ENCODE measurements at places on chromosomes 5 and 9. TPM values are rescaled to one million over a fixed set of nuclear protein-coding genes. Genes with fewer than 3 reads are reported as not detected.

Gene DOK3
- total RNA-seq, result 15.2 TPM

Gene SLC23A1
- not detected for total RNA-seq

Gene AJM1
- total RNA-seq, result 0.72 TPM

Gene SHROOM1
- total RNA-seq, result 8.1 TPM

Gene TRPM6
- total RNA-seq, result 1.3 TPM

Gene FOXD4L4
- not detected for total RNA-seq

DNA sequence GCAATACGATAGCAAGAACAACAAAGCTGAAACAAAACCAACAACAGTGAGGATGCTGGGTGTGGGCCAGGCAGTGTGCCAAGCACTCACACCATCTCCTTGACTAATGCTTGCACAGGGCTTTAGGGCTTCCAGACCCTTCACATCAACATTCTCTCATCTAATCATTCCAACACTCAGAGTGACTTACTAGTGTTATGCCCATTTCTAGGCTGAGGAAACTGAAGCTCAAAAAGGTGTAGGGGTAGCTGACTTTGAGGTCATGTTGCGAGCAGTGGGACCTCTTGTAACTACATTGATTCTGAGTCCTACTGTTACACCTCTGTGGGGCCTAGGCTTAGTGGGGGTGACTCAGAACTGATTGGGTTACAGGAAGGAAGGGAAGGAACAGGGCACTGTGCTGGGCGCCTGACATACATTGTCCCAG, 9.7 kb downstream of the ANGPTL2 start:
- no peak for DNase-seq

DNA sequence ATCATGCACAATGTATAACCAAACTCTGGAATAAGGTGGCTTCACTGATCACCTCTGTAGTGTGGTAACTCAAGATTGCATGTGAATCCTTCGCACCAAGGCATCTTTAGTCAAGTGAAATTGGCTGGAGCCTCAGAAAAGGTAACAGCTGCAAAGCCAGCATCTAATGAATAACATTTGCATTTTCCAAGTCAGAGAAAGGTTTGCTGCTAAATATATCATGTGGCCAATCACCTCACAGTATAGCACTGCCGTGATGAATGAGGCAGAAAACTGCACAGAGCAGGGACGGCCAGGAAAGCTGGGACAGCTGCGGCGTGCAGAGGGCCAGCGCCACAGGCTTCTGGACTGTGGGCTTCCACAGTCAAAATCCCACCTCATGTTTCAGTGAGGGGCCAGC, 18.5 kb downstream of the MRPS27 start:
- DNase-seq, result no peak

DNA sequence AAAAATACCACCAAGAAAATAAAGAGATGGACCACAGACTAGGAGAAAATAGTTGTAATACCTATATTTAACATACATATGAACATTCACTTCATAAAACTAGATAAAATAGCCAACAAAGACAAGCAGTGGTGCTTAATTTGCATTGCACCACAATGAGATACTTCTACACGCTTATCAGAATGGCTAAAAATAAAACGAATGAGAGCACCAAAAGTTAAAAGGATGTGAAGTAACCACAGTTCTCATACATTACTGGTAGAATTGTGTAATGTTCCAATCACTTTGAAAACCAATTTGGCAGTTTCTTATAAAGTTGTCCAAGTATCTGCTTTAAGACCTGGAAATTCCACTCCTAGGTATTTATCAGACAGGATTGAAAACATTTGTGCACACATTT, 198.9 kb upstream of the SGCD start:
- no peak for DNase-seq

DNA sequence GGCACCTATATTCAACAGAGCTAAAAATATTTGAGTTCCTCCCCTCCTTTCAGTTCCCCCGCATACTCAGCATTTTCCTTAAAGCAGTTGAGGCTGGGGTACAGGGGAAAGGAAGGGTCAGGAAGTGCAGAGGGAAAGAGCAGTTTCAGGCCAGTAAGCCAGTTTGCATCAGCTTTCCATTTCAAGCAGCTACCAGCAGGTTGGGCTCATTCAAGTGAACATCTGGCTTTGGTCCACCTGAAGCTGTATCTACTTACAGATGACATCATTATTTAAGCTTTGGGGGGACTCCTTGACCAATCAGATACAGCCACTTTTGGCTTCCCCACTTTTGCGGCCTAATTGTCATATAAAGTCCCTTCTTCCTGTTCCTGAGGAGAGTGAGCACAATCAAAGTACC, 8.2 kb upstream of the ACO1 start:
- no peak for DNase-seq

GRCh38 chr5:148932355-148932935, 106.0 kb downstream of the ADRB2 start:
- no peak for DNase-seq

- no peak for DNase-seq
Measured at GRCh38 chr9:19130436-19130835, 3.1 kb upstream of the PLIN2 start.

- DNase-seq, result no peak
Measured at GRCh38 chr5:35924122-35924949, 14.1 kb downstream of the CAPSL start.

DNA sequence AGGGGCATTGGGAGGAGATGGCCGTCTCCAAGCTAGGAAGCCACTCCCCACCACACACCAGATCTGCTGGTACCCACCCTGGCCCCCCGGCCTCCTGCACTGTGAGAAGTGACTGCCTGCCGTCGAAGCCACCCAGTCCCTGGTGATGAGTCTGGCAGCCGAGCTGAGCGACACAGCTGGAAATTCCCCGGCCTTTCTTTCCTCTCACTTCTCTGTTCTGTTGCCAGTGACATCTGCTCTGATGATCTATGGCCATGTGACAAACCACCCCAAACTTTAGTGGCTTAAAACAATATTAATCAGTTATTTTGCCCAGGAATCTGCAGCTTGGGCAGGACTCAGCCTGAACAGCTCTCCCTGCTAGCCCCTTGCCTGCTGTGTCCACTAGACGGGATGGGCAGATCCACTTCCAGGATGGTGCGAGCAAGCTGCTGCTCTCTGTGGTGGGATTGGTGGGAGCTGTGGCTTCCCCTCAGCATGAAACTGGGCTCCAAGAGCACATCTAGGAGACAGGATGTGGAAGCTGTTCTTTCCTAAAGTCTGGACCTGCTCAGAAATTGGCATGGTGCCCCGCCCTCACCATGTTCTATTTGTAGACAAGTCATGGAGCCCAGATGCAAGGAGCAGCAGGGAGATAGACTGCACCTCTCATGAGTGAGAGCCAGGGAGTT, 211.2 kb downstream of the GADD45G start:
- no peak for DNase-seq

DNA sequence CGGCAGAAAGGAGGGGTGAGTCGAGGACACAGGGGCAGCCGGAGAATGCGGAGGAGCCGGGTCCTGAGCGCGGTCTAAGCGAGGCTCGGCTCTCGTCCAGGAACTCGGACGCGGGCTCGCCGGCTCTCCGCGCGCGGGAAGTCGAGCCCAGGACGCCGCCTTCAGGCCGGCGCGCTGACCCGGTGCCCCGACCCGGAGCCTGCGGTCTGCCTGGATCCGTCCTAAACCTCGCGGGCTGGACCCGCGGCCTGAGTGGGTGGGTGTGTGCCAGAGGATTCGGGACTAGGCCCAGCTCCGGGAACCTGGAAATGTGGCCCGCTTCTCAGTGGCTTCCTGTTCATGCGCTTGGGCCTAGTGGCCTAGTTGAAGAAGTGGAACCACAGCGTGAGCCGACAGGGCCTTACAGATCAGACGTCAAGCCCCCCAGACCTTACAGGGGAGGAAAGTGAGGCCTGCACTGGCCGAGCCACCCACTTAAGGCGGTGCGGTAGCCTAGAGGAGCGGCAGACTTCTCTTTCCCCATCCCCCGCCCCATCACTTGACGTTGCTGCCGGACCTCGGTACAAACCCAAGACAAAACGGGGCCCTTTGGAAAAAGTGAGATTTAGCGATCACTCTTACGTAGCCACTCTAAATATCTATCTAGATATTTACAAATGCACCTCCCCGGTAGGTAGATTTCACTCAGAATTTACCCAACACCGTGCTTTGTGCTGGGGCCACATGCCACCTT, 1.2 kb downstream of the CDKN2B-AS1 start:
- no peak for DNase-seq

GRCh38 chr5:178668579-178668978, 41.7 kb upstream of the CLK4 start:
- DNase-seq, result no peak

DNA sequence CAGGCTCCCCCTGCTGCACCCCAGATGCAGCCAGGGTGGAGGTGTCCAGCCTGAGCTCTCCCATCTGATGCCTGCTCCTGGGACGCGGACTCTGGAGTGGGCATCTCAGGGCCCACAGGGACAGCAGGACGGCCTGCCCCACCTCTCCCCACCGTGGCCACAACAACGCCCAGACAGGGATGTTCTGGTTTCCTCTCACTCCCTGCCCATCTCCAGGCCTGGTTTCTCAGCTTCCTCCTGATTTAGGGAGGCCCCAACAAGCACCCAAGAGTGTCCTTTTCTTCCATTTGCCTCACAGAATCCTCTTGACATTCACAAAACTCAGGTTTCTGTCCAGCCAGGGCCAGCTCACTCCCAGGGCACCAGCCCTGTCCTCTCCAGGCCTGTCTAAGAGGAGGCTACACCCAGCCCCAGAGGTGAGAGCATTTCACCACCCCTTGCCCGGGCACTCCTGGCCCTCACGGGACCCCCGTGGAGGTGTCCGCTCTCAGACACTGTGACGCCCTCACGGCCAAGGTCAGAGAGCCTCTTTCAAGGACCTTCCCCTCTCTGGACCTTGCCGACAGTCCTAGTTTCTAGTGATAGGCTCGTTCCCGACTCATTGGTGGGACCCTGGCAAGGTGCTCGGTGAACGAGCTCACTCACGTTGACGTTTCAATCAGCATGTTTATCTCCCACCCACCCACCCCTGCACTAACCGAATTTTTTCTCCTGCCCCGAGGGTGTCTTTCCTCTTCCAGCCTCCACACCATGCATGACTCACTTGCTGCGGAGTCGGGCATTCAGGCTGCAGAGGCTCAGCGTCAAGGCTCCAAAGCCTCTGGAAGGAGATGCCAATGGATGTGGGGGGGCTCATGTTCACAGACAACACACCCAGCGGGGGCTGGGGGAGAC, 62.0 kb upstream of the UNC5A start:
- no peak for DNase-seq

- no peak for DNase-seq
Measured at GRCh38 chr9:96121136-96121535, 180.8 kb downstream of the HSD17B3 start.

DNA sequence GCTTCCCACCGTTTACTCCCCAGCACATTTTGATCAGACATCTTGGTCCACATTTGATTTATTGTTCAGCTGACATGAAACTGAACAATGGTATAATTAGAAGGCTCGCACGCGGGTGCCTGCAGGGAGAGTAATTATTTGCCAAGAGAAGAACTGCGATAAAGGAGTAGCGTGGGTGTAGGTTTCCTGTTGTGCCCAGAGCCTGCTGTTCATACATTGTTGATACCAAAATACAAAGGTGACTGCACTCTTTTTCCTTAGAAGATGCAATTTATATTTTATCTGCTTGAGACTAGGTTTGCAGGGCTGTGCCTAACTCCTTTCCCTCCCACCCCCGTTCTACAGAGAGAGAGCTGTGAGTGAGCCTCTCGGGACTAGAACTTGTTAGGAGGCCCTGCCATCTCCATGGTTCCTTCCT, 241.8 kb upstream of the MSX2 start:
- DNase-seq, result no peak

GRCh38 chr5:32465076-32465475, 20.5 kb upstream of the ZFR start:
- DNase-seq, result no peak
